Activated naive CD4-positive, alpha-beta T cell treated with anti-CD3 and anti-CD28 coated beads, Interleukin-2, amount 50 U/mL, for 72 hours (primary cell): ENCODE measurements at places on chromosomes 6 and 20. TPM values are rescaled to one million over a fixed set of nuclear protein-coding genes. Genes with fewer than 3 reads are reported as not detected.
A peak's percentile ranks its signal among the peaks of the same experiment; 100 is the strongest.

DNA sequence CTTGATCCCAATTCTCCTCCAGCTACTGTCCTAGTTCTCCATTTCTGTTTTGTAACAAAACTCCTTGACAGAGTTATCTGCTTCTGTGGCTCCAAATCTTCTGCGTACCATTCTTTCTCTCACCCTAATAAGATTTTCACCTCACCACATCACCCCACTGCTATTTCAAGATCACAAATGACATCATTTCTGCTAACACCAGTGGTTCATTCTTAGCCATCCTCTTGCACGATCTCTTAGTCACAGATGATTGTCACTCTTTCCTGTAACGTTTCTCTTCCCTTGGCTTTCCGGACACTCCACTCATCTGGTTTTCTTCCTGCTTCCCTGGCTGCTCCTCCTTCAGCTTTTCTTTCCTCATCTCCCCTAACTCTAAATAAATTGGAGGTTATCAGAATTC lies 56.8 kb upstream of the FABP7 start:
- DNase-seq, result no peak

GRCh38 chr6:41071923-41072835 lies at the start of gene OARD1:
Gene OARD1 (minus strand): TSS chr6:41072356. CDS start chr6:41071634, 722 bp downstream.
- DNase-seq, result peak; percentile 100

- no peak for DNase-seq
These were observed 69.4 kb downstream of the CDH4 start for GRCh38 chr20:61321481-61321880.

- DNase-seq, result no peak
These were observed 123.2 kb downstream of the TAF4 start for GRCh38 chr20:61942526-61942925.

GRCh38 chr6:89242574-89243330 lies 25.6 kb upstream of the GABRR1 start:
- DNase-seq, result no peak

- DNase-seq, result no peak
These were observed 14.3 kb upstream of the EPM2A start for GRCh38 chr6:145749632-145750031.

Gene PCSK2
- not detected for total RNA-seq

Gene VSX1
- total RNA-seq, result not detected

DNA sequence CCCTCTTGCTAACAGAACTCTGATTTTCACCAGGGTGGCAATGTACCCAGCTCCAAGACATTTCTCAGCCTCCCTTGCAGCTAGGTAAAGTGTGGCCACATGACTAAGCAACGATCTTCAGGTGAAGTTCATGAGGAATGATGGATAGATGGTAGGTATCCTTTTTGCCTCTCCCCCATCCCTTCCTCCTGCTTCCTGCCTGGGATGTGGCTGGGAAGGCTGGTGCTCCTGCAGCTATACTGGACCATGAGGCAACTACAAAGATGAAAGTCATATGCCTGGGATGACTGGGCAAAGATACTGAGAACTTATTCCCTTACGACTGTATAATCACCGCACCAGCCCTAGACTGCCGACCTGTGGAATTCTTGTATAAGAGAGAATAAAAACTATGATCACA lies 13.4 kb downstream of the ZNF335 start:
- DNase-seq, result no peak

Gene RAET1L
- not detected for total RNA-seq

DNA sequence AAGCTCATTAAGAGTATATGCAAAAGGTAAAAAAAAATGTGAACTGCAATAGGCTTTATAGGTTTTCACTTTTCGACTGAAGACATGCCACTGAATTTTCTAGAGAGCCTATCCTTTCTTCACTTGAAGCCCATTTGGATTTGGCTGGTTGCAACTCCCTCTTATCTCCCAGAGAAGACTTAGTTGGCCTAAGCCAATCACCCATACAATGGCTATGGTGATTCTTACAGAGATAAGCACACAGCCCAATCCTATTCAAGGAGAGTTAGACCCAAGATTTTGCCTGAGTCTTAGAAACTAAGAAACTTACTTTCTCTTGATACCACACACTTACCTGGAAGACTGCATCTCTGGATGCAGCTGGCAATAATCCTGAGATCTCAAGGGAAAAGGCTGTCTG lies 167.3 kb upstream of the PTCHD4 start:
- no peak for DNase-seq

- peak; percentile 15 for DNase-seq
These were observed at the start of gene B3GAT2 for GRCh38 chr6:70956451-70957283. Gene B3GAT2 (minus strand): TSS chr6:70957060. CDS start chr6:70956429, 631 bp downstream.

Gene STX11
- total RNA-seq, result 23.3 TPM

Gene NT5DC1
- total RNA-seq, result 35.1 TPM

Gene ARG1
- not detected for total RNA-seq

- DNase-seq, result no peak
These were observed 83.3 kb downstream of the PLCB1 start for GRCh38 chr20:8215361-8215781.

GRCh38 chr6:154301839-154302752 lies 54.5 kb downstream of the IPCEF1 start:
- DNase-seq, result peak; percentile 20

GRCh38 chr20:59813126-59813947 lies 120.1 kb downstream of the SYCP2 start:
- no peak for DNase-seq

DNA sequence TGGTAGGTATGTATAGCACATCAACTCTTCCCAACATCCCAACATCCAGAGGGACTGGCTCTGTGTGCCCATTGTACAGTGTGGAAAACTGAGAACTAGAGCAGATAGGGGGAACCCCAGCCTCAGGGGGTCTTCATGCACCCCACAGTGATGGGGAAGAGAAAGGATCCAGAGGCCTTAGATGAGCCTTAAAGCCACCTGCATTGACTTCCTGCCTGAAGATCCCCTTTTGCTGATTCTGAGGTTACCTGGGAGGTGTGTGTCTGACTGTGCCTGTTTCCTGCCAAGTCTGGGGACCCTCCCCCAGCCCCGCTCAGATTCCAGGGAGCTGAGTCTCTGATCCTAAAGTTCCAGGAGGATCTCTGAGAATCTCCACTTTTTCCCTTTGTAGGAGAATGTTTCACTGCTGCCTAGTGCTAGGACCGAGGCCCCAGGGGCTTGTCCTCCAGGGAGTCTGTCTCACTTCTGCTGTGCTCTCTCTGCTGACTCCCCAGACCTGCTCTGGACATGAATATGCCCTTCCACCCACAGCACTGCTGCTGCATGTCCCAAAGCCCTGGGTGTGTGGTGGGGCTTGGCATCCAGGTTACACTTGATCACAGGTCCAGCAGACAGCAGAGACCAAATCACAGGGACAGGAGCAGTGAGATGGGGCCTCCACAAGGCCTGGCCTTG lies 12.8 kb upstream of the PGC start:
- no peak for DNase-seq

DNA sequence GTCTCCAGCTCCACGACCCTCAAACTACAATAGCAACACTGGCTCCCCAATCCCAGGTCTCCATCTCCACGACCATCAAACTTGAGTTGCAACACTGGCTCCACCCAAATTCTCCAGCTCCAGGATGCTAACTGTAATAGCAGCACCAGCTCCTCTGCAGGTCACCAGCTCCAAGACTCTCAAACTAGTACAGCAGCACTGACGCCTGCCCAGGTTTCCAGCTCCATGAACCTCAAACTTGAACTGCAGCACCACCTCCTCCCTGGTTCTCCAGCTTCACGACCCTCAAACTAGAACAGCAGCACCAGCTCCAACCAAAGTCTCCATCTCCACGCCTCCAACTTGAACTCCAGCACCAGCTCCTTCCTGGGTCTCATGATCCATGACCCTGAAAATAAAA lies 353.8 kb downstream of the PREX1 start:
- no peak for DNase-seq

Gene MOCS3
- total RNA-seq, result 4.3 TPM

GRCh38 chr20:25035921-25036320 lies 22.0 kb downstream of the ACSS1 start:
- no peak for DNase-seq

- no peak for DNase-seq
These were observed 261.5 kb downstream of the EYA4 start for GRCh38 chr6:133502441-133503335.

Gene CNKSR3
- total RNA-seq, result 0.78 TPM

Gene NFKBIL1
- 19.4 TPM for total RNA-seq

DNA sequence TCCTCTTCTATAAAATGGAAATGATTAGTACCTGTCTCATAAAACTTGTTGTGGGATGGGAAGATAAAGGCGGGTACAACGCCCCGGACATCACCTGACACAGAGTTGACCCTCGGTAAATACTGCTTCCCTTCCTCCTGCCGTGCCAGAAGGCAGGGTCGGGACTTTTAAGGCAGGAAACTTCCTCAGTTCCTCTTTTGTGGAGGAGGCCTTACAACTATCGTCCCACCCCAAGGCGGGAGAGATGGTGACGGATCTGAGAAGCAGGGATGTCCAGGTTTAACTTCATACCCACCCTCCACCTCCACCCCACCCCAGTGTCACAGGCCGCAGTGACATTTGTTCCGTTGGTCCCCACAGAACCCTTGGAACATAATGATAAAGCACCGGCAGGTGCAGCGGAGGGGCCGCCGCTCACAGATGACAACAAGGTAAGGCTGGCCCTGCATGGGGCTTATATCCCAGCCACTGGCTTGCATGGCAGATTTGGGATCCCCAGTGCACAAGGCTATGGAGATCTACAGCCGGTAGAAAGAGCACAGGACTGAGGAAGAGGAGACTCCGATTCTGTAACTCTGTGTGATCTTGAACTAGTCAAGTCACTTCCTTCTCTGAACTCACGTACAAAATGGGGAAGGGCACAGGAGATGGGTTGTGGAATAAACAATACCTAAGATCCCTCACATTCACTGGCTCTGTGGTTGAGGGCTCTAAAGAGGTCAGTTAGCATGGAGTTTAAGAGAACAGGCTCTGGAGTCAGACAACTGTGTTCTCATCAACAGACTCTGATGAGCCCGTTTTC lies 764 bp downstream of the DNTTIP1 start:
- no peak for DNase-seq

- no peak for DNase-seq
These were observed 93.2 kb downstream of the GMPR start for GRCh38 chr6:16331384-16332174.

- DNase-seq, result no peak
These were observed 208.8 kb downstream of the TBC1D7 start for GRCh38 chr6:13119549-13119948.

DNA sequence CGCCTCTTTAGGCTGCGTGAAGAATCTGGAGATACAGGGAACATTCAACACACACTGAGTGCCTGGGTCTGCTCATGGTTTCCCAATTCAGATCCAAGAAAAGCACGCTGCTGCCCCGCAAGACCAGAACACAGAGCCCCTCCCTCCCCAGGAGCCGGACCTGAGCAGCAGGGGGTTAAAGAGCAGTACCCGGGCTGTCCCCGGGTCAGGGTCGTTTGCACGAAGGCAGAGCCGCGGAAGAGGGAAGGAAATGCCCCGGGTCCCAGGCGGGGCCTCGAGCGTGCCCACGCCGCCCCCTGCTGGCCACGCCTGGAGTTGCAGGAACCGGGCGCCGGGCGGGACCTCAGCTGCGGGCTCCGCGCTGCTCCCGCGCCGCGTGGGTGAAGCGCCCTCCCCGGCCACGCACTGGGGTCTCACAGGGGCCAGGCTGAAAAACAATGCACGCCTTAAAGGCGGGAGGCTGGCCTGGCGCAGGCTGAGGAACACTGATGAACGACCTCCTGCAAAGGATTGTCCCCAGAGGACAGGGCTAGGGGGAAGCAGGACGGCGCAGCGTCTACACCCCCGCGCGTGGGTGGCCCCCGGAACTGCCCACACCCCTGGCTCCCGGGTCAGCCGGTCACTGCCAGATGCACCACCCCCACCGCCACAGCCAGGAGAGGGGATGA lies 48.9 kb downstream of the ANKRD60 start:
- DNase-seq, result peak; percentile 84

Gene BMP2
- not detected for total RNA-seq

GRCh38 chr6:106256201-106256968 lies 69.2 kb downstream of the ATG5 start:
- no peak for DNase-seq

Gene MYB
- 23.8 TPM for total RNA-seq

GRCh38 chr6:145480024-145480423 lies 255.3 kb downstream of the EPM2A start:
- DNase-seq, result no peak

- no peak for DNase-seq
These were observed 269.8 kb downstream of the CDC5L start for GRCh38 chr6:44657206-44657819.

DNA sequence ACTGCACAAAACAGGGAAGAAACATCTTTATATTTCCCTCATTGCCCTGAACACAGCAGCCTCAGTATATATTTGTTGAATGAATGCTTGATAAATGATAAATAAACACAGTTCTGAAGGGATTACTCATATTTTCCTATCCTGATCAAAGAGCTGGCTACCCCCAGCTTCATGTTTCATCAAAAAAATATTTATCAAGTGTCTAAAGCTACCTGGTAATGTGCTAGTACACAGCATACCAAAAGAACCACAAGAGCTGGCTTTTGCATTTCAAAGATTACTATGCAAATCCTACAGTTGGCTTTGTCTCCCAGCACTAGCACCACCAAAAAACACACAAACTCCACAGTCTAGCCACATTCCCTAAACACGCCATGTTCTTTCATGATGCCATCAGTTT lies 130.0 kb downstream of the BTBD9 start:
- no peak for DNase-seq

- DNase-seq, result no peak
These were observed 34.2 kb downstream of the CEP162 start for GRCh38 chr6:84193114-84193708.

DNA sequence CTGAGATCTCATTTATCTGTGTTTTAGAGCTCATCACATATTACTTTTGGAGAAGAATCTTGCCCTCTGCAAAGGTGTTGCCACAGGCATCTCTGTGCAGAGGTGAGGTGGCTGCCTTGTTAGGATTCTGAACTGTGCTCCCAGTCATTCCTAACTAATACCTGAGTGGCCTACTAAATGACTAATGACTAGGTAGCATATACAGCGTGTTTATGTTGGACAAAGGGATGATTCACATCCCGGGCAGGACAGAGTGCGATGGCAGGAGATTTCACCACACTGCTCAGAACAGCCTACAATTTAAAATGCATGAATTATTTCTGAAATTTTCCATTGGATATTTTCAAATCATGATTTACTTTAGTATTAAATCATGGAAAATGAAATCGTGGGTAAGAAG lies 23.1 kb upstream of the CGA start:
- no peak for DNase-seq

GRCh38 chr6:17381424-17382147 lies 11.8 kb upstream of the CAP2 start:
- no peak for DNase-seq

Gene ENPP4
- total RNA-seq, result 12.5 TPM

- no peak for DNase-seq
These were observed 107.7 kb upstream of the PHACTR1 start for GRCh38 chr6:12608874-12609273.
